Foreskin keratinocyte (primary cell): ENCODE measurements at places on chromosomes 2 and 18.

- no peak for DNase-seq
These were observed 141.5 kb upstream of the PKDCC start for GRCh38 chr2:41906338-41906725.

- no peak for DNase-seq
These were observed 30.3 kb upstream of the CCDC93 start for GRCh38 chr2:118044103-118044716.

DNA sequence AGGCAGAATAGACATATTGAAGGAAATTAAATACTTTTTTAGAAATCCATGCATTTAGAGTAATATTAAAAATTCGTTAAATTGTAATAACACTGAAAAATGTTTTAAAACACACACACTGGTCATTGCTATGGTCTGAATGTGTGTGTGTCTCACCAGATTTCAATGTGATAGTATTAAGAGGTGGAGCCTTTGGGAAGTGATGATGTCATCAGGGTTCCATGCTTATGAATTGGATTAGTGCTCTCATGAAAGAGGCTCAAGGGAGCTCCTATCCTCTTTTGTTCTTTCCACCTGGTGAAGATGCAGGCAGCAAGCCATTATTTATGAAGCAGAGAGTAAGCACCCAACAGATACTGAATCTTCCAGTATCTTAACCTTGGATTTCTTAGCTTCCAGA lies 441.8 kb downstream of the CDH2 start:
- peak; percentile 16 for DNase-seq

DNA sequence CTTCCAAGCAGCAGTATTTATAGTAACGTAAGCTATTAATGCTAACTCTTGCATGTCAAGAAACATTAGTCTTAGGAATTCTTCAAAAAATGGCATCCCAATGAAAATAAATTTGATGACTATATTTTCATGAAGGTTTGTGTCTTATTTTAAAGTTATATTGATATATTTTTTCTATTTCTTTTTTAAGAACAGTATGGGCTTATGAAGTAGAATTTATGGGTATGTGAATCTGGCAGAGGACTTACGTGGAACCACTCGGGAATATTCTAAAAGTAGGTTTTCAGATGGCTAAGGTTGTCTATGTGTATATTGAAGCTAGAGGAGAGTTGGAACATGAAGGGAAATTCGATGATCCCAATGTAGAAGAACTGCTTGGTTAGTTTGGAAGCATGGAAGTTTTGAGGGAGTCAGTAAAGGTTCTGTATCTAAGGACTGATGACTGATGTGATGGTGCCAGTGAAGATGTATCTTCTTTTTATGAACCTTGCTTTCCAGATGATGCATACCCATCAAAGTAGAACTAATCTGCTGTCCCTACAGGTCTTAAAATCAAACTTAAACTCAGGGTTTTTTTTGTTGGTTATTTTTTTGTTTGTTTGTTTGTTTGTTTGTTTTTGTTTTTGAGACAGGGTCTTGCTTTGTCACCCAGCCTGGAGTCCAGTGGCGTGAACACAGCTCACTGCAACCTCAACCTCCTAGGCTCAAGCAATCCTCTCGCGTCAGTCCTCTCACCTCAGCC lies 39.5 kb downstream of the DDX1 start:
- no peak for DNase-seq

- DNase-seq, result peak; percentile 89
These were observed 20.6 kb downstream of the ITGA6 start for GRCh38 chr2:172447811-172448493.

- no peak for DNase-seq
These were observed 111.3 kb downstream of the ESCO1 start for GRCh38 chr18:21489119-21489750.

- DNase-seq, result no peak
These were observed 21.6 kb upstream of the SULT1C2 start for GRCh38 chr2:108267101-108267500.

DNA sequence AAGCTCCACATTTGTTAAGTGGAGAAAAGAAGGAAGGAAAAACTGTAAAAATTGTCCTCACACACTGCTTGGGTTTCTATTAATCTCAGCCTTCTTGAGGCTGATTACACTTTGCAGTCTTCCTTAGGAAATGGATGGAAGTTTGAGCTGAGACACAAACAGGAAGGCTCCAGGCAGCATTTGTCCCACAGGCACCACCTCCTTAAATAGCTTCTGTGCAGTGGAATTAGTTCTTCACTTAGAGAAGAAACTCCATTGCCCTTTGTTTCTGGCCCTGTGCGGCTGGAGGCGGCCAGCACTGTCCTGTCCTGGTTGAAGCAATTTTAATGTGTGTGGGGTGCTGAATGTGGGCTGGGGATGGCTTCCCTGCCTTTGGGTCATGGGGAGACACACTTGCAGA lies 44.3 kb downstream of the ARHGAP28 start:
- no peak for DNase-seq

GRCh38 chr2:126907671-126908070 lies 9.0 kb downstream of the TEX51 start:
- no peak for DNase-seq

DNA sequence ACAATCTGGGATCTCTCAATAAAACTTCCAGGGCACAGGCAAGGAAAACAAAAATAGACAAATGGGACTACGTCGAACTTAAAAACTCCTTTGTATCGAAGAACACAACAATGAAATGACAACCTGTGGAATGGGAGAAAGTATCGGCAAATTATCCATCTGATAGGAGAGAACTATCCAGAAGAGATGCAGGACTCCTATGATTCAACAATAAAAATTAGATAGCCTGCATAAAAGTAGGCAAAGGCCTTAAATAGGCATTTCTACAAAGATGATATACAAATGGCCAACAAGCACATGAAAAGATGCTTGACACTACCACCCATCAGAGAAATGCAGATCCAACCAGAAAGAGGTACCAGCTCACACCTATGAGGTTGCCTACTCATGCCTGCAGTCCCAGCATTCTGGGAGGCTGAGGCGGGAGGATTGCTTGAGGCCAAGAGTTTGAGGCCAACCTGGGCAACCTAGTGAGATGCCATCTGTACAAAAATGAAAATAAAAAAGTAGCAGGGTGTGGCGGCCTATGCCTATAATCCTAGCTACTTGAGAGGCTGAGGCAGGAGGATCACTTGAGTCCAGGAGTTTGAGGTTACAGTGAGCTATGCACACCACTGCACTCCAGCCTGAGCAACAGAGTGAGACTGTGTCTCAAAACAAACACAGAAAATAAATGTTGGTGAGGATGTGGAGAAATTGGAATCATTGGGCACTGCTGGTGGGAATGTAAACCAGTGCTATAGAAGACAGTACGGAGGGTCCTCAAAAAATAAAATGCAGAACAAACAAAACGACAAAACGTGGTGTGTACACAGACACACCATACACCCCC lies 21.6 kb downstream of the TWIST2 start:
- DNase-seq, result no peak

GRCh38 chr2:167626301-167626700 lies 621.1 kb downstream of the STK39 start:
- DNase-seq, result no peak

DNA sequence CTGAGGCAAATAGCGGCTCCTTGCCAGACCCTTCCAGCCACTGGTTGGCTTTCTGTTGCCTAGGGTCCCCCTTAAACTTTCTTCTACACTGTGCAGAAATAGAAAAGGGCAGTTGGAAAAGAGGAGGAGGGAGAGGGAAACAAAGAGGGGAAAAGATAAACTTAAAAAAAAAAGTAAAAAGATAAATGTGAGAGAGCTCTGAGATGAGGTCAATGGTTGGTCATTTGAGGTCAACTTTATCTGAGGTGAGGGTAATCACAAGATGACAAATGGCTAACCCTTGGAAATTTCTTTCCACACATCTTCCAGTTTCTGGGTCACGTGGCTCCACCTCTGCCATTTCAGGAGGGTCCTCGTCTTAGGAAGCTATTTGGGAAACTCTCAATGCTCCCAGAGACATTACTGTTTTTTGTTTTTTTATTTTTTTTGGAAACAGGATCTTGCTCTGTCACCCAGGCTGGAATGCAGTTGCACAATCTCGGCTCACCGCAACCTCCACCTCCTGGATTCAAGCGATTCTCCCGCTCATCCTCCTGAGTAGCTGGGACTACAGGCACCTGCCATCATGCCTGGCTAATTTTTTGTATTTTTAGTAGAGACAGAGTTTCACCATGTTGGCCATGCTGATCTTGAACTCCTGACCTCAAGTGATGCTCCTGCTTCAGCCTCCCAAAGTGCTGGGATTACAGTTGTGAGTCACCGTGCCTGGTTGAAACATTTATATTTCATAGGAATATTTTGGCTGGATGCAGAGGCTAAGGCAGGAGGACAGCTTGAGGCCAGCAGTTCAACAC lies 199.9 kb downstream of the TGIF1 start:
- DNase-seq, result peak; percentile 44

- no peak for DNase-seq
These were observed 157.9 kb downstream of the DYSF start for GRCh38 chr2:71611247-71611646.

GRCh38 chr2:147416099-147416498 lies 428.7 kb upstream of the ACVR2A start:
- DNase-seq, result peak; percentile 68

DNA sequence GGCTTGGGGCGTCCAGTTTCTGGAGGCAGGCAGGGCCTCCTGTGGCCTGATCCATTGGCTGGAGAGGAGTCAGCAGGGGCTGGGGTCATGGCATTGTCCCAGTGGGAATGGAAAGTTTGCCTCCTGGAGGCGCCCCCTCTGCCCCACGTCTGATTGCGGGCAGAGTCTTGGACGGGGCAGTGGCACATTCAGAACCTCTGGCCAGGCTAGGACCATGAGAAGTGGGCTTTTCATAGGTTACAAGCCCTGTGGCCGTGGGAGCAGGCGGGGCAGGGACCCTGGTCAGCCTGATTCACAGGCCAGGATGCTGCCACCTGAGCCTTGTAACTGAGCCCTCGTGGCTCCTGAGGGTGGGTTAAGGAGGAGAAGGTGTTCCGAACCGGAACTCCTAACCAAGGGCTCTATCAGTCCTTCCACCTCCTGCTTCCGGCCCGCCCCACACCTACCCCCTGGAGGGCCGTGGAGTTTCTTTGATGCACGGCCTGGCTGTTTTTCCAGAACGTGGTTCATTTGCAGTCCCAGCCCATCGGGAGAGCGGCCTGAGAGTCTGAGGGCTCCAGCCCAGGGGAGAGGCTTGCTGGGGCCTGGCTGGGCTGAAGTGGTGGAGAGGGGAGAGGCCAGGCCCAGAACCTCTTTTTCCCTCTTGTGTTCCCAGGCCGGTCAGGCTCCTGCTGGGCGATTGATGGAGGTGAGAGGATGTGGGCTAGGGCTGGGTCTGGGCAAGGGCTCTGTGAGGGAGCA lies 43.9 kb upstream of the PLB1 start:
- no peak for DNase-seq

- DNase-seq, result no peak
These were observed 3.0 kb downstream of the TMEM37 start for GRCh38 chr2:119434664-119435063.

DNA sequence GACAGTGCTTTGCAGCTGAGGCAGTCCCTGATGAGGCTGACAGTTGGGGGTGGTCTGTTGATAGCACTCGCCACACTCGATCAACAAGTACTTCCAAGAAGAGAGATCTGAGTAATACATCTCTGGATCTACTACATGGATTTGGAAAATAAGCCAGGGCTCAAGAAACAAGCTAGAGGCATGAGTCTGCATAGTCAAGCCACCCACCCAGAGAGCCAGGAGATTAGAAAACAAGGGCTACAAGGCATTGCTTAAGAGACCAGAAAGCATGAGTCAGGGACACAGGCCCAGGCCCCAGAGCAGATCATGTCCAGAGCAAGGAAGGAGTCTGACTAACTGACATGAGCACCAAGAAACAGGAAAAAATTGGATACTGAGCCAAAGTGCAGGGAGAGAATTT lies 196.9 kb upstream of the CWC22 start:
- peak; percentile 70 for DNase-seq

DNA sequence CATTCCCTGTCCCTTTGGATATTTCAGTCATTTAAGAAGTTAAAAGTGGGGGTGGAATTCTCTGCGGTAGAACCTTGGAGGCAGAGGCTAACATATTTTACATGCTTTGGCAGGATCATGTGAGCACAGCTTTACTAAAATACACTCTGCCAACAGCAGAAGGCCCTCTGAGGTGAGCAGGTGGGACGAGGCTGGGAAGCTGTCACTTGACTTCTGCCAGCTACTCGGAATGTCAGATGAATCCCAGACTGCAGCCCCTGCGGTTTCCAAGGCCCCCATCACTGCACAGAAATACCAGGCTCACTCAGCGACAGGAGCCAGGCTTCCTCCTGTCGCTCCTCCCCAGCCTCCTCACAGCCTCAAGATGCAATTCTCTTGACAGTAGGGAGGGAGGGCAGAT lies 220.9 kb upstream of the REV1 start:
- no peak for DNase-seq

DNA sequence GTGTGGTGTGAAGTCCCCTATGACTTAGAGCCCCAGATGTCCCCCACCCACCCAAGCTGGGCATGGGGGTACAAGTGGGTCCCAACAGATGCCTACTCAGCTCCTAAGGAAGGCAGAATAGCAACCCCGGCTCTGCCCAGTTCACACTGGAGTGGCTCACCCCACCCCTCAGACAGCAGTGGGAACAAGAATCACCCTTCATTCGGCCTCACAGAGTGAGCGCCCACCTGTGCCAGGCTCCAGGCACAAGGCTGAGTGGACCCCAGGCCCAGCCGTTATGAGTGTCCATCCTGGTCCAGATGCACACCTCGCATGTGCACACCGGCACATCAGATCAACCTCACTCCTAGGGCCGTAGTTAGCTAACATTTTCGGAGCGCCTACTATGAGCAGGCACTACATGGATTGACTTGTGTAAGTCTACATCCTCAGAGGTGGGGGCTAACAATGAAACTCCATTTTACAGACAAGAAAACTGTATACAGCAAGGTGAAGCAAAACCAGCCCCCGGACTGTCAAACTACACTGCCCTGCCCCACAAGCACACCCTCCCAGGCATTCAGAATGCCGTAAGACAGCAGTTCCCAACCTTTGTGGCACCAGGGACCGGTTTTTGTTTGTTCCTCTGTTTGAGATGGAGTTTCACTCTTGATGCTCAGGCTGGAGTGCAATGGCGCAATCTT lies 2.8 kb upstream of the ASTL start:
- DNase-seq, result no peak

DNA sequence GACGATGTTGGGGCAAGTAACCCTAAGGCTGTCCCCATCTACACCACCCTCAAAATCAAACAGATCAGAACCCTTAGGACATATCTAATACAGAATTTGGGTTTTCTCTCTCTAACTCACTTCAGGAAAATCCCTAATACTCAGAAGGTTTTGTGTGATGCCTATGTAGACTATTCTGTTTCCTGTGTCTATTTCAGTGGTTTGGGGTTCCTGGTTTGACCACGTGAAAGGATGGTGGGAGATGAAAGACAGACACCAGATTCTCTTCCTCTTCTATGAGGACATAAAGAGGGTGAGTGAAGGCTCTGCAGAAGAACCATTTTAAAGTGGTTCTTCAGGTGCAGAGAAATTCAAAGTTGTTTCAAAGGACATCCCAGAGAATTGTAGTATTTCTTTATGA lies 16.3 kb downstream of the SULT1C2 start:
- no peak for DNase-seq

- no peak for DNase-seq
These were observed 146.9 kb upstream of the STON1 start for GRCh38 chr2:48383036-48383435.

DNA sequence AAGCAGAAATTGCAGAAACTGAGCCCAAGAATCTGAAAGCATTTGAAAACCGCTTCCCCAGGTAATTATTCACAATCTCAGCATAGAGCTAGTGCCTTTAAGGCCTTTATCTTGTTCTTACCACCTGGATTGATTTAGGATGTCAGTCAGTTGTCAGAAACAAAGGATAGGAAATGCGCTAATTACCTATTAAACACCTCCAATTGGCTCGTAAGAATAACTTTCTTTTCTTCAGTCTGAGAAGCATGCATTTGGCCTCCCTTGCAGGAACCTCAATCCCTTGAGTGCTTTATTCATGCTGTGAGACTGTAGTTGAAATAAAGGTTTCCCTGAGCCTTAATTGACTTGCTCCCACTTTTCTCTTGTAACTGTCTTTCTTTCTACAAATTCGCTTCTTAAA lies 400.3 kb upstream of the LRATD1 start:
- DNase-seq, result no peak
